Adipocyte (in vitro differentiated cells): ENCODE measurements at places on chromosomes 6 and 20.

DNA sequence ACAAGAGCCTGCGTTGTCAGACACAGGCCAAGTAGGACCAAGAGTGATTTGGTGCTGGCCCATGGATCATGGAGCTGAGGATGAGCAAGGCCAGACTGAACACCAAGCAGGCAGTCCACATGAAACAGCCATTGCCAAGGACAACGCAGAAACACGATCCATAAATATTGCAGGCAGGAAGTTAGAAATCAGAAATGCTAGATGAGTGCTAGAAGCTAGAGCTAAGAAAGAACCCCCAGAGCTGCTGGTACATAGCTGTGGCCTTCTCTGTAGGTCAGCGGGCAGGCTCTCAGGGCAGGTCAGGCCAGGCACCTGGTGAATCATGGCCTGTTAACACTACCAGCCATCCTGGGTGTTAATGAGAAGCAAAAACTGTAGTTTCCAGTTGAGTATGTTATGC, 119.7 kb downstream of the ALDH8A1 start:
- DNase-seq, result no peak

DNA sequence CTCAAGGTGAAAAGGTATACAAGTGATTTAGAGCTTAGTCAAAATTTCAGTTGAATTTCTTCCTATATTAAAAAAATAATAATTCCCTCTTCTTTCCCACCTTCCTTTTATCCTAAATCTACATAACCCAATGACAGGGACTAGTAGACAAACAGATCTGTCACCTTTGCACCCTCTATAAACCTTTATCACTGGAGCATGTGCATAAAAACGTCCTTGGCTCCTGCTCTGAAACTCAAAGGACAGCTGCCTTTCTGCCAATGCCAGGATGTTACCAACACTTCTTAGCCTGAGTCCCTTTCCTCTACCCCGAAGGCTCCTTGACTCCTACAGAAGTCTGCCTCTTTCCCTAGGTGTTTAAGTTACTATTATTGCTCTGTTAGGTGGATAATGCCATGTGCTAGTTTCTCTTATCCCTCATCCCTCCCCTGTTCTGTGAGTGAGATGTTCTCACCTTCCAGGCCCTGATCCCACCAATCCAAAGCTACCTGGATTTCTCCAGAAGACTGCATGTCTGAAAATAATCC, 4.3 kb downstream of the CLVS2 start:
- no peak for DNase-seq

GRCh38 chr20:62208795-62209755, 11.0 kb downstream of the HRH3 start:
- DNase-seq, result no peak

- DNase-seq, result no peak
These were observed 82.9 kb downstream of the RPP40 start for GRCh38 chr6:4920914-4921410.

- DNase-seq, result no peak
These were observed 599.6 kb downstream of the PTPRT start for GRCh38 chr20:42589976-42590639.

DNA sequence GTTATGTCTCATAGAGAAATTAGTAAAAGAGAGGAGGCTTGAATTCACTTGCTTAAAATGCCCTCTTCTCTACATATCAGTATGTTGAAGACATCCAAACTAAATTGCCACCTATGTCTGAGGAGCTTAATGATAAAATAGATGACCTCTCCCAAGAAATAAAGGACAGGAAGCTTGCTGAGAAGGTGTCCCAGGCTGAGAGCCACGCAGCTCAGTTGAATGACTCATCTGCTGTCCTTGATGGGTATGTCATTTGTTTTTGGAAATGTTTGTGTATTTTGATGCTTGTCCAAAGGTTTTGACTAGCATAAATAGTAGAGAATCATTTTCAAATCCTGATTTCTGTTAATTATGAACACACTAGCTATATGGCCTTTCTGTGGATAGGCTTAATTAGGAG, 307.7 kb downstream of the ARHGAP18 start:
- peak; percentile 29 for DNase-seq
